ENCODE measurements at places on chromosomes 6 and 20.

- no peak for DNase-seq
Observed at GRCh38 chr20:55888685-55889084, 116.6 kb downstream of the CBLN4 start.

GRCh38 chr20:6169251-6169650 lies 46.4 kb upstream of the FERMT1 start:
- DNase-seq = no peak

GRCh38 chr20:33569802-33570391 lies 80.0 kb downstream of the CBFA2T2 start:
- DNase-seq = no peak

DNA sequence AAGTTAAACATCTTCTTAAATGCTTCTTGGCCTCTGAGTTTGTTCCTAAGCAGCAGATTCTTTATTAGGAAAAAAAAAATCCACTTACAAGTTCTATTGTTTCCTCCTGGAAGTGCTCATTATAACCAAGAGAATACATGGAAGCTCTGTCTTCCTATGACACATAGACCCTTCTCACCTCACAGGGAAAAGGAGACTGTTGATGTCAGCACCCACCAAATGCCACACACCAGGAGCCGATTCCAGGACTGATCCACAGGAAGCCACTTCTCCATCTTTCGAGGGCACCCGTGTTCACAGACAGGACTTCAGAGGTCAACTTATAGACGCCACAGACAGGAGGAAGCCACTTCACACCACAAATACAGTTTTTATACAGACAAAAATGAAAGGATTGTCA lies 13.4 kb upstream of the BNIP5 start:
- no peak for DNase-seq

DNA sequence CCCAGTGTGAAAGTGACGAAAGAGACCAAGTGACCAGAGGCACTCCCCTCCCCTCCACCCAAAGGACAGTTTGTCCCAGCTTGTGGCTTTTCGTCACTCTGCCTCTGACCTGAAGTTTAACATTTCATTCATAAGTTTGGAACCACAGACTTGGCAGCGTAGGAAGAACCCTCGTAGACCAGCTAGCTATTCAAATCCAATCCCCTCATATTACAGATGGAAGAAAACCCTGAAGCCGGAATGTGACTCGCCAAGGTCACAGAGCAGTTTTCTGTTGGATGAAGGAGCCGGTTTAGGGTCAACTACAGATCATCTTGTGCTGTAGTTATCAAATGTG lies 3.9 kb upstream of the SYS1 start:
- DNase-seq = no peak

- DNase-seq = no peak
Observed at GRCh38 chr6:19362396-19362795, 474.8 kb upstream of the ID4 start.

Measured in T1000 (cell line).